ENCODE measurements at places on chromosomes 1 and 21.
A peak's percentile ranks its signal among the peaks of the same experiment; 100 is the strongest.

GRCh38 chr1:118155106-118155505, 29.9 kb downstream of the SPAG17 start:
- no peak for DNase-seq

DNA sequence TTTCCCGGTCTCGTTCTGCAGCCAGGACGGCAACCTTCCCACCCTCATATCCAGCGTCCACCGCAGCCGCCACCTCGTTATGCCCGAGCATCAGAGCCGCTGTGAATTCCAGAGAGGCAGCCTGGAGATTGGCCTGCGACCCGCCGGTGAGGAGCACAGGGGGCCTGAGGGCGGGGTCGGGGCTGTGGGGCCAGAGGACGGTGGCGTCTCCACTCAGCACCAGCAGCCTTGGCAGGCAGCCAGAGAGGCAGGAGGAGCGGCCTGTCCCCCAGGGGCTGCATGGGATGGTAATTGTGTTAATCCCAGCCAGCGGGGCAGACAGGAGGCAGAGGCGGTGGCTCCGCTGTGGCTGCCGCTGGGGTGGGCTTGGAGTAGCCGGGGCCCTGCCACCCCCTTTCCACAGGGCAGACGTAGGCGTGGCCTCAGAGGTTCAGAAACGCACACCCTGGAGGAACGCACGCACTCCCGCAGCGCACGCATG, 12.1 kb downstream of the SAMD11 start:
- no peak for DNase-seq

DNA sequence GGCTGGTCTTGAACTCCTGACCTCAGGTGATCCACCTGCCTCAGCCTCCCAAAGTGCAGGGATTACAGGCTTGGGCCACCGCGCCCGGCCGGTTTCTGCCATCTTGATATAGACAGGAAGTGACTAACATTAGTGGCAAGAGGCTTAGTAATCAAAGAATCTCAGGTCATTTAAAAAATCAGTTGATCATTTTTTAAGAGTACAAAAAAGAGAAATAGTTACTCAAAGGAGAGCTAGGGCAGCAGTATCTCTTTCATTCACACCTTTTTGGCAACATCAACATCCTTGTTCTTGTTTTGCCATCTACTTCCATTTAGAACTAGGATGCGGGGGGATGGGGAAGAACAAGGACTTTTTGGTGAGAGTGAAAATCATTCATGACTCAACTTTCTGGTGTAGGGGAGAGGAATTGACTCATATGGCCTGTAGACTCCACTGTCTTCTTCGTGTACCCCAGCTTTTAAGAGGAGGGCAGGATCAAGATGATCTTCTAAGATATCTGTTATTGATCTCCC, 8.8 kb downstream of the FCRLB start:
- DNase-seq, result peak; percentile 18

DNA sequence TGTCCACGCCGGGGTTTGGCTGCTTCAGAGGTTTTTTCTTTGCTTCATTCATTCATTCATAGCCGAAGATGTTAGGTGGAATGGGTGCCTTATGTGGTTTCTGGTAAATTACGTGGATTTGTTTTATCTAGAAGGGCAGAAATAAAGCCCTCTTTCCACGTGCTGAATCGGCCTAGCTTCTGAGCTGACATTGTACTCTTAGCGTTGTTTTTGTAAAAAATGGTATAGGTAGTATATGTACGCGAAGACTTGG, 1.5 kb downstream of the GALNT2 start:
- DNase-seq, result no peak

- DNase-seq, result no peak
Measured at GRCh38 chr1:28374297-28374696, 4.8 kb downstream of the PHACTR4 start.

Data from HL-60 (cell line).